ENCODE measurements at places on chromosomes 3 and 15. TPM values are rescaled to one million over a fixed set of nuclear protein-coding genes. Genes with fewer than 3 reads are reported as not detected.

The AMIGO3 gene
- 5.8 TPM for total RNA-seq

The CYP1A1 gene
- total RNA-seq: not detected

The C2CD4A gene
- not detected for total RNA-seq

The PLD1 gene
- total RNA-seq: 95.2 TPM

DNA sequence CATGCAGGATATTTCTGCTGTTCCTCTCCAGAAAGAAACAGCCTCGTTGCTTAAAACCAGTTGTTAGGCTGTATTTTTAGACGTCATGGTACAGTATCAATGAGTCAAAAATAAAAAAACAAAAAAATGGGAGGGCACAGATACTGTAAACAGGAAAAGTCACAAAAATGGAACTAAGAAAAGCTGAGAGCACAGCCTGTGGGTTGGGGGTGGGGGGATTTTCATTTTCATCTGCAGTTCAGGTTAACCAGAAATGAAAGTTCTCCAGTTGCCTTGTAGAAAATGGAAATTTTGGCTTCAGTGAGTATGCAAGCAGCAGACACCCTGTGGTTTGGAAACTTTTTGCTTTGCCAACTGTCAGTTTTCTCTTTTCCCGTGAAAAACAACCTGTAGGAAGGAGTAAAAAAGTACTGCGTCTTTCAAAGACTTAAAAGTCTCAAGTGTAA is 59.0 kb downstream of the FRMD4B start:
- H3K36me3 ChIP-seq: no peaks in the 10 kb centered on the region
- peak overlapping the region; percentile 49 for H3K4me3 ChIP-seq
- no peaks in the 10 kb centered on the region for H3K27me3 ChIP-seq
- peaks cover 43% of the 10 kb centered on the region for H3K4me1 ChIP-seq
- peak overlapping the region; percentile 57 for H3K27ac ChIP-seq

DNA sequence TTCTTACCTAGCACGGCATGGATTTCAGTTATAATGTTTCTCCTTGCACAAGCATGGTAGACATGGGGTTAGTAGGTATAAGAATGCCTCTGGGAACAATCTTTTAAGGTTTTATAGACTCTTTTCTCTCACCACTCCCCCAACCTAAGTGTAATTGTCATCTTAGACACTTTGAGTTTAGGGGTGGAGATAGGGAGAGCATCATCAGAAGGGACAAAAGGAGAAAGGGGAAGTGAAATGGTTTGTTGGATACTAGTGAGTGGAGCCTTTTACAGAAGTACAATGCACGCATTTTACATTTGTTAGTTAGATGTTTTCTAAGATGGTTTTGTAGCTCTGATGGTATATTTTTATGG is 189.2 kb downstream of the TP63 start:
- peaks cover 5% of the 10 kb centered on the region for H3K4me1 ChIP-seq
- no peak for DNase-seq
- no peak overlapping the region for H3K27ac ChIP-seq
- no peaks in the 10 kb centered on the region for H3K27me3 ChIP-seq
- no peaks in the 10 kb centered on the region for H3K36me3 ChIP-seq

DNA sequence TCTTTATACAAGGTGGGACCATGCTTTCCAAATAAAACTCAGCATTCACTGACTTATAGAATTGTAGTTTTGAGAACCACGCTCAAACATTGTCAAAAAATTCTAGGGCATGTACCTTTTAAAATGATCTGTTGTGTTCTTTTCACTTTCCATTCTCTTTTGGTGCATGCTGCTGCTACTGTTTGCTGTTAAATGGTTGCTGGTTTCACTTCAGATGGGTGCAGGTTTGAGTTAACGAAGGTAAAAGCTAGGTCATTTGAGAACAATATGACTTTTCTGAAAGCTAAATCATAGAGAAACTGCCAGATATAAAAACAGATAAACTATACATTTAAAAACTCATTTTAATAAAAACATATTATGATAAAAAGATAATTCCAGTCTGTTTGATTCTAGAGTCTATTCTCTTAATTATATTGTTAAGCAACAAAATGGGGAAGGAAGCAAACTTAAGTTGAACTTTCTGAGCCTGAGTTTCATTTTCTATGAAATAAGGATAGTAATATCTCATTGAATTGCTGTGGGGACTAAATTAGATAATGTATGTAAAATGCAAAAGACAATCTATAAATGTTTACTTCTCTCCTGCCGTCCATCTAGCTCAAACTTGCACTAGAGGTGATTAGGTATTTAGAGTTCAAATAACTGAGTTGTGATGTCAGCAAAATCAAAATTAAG is 82.4 kb downstream of the OXSM start:
- H3K27me3 ChIP-seq: no peaks in the 10 kb centered on the region
- no peak overlapping the region for H3K27ac ChIP-seq
- H3K4me1 ChIP-seq: no peaks in the 10 kb centered on the region
- no peaks in the 10 kb centered on the region for H3K36me3 ChIP-seq
- no peak overlapping the region for H3K4me3 ChIP-seq

DNA sequence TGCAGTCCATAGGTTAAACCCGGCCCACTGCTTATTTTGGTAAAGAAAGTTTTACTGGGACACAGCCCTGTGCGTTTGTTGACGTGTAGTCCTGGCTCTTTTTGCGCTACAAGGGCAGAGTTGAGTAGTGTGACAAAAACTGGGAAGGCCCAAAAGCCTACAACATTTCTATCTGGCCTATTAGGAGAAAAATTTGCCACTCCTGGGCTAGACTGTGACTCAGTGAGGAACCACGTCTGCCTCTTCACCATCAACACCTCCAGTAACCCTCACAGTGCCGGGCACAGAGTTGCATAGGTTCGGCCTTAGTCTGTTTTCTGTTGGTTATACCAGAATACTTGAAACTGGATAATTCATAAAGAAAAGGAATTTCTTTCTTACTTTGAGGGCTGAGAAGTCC is 110.3 kb downstream of the TOP2B start:
- H3K27me3 ChIP-seq: no peaks in the 10 kb centered on the region
- H3K4me3 ChIP-seq: no peak overlapping the region
- H3K4me1 ChIP-seq: peaks cover 17% of the 10 kb centered on the region
- DNase-seq: no peak
- H3K36me3 ChIP-seq: no peaks in the 10 kb centered on the region
- H3K27ac ChIP-seq: no peak overlapping the region

GRCh38 chr15:54660356-54660755 is 536.4 kb downstream of the RSL24D1 start:
- H3K27me3 ChIP-seq: no peaks in the 10 kb centered on the region
- H3K27ac ChIP-seq: no peak overlapping the region
- no peaks in the 10 kb centered on the region for H3K36me3 ChIP-seq
- H3K4me1 ChIP-seq: peaks cover 9% of the 10 kb centered on the region

- no peak for DNase-seq
- peaks cover 9% of the 10 kb centered on the region for H3K4me1 ChIP-seq
- H3K36me3 ChIP-seq: no peaks in the 10 kb centered on the region
- H3K27ac ChIP-seq: no peak overlapping the region
Observed at GRCh38 chr3:9501226-9501625, 52.4 kb downstream of the LHFPL4 start.

DNA sequence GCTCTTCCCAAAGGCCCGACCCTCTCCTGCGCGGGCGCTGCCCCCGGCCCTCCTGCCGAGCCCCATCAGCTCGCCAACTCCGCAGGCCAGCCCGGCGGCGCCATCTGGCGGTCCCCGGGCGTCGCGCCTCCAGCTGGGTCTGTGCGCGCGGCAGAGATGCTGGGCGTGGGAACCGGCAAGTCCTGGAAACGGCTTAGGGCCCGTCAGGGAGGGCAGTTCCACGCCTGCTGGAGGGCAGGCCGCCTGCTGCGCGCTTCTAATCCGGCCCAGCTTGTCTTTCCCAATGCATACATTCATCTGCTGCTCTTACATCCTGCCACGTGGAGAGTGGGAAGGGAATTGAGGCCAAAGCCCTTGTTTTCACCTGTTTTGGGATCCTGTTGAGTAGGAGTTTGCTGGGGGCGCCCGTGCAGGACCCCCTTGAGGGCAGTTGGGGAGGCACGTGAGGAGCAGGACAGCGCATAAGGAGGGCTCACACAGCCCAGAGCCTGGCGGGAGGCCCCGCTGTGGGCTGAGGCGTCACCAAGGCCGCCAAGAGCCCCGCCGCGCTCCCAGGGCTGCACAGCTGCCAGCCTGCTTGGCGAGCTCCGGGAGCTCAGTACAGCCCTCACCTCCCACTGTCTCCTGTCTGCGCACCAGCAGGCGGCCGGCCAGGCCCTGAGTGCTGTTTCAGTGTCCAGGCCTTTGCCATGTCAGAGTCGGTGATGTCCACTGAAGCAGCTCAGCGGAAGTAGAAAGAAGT is 165.6 kb downstream of the NSMCE3 start:
- H3K27me3 ChIP-seq: no peaks in the 10 kb centered on the region
- H3K36me3 ChIP-seq: no peaks in the 10 kb centered on the region
- H3K27ac ChIP-seq: no peak overlapping the region
- no peaks in the 10 kb centered on the region for H3K4me1 ChIP-seq
